ENCODE measurements at places on chromosomes 2 and 18.
A peak's percentile ranks its signal among the peaks of the same experiment; 100 is the strongest.

GRCh38 chr18:47756364-47757016 lies 174.0 kb downstream of the SMAD2 start:
- DNase-seq = no peak

DNA sequence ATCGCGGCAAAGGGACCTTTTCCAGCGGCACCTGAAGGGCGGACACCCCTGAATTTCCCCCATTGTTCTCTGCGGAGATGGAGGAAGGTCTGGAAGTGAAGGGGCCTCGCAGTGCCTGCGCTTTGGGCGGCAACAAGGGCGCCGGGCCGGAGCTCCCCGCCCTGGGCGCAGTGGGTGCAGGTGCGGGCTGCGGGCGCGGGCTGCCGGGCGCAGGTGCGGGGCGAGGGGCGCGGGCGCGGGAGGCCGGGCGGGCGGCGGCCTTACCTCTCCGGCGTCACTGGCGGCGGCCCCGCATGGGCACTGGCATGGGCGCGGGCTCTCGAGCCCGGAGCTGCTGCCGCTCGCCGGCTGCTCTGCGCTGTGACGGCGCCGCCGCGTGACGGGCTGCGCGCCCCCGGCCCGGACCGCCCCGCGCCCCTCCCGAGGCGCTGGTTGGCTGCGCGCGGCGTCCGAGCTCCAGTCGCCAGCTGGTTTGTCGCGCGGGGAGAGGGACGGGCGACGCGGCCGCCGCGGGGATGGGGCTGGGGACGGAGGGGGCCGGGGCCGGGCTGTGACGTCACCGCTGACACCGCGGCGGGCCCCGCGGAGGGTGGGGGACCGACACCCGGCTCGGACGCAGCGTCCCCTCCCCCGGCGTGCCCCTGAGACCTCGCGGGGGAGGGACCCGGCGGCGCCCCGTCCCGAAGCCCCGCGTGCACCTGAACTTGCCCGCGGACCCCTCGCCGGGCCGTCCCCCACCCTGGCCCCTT lies at the start of gene KIF1A:
Gene KIF1A, minus strand, starts transcription at position 362 of the 749 bp plus-strand sequence. CDS start 22,467 bp downstream, outside the sequence.
- DNase-seq = no peak

DNA sequence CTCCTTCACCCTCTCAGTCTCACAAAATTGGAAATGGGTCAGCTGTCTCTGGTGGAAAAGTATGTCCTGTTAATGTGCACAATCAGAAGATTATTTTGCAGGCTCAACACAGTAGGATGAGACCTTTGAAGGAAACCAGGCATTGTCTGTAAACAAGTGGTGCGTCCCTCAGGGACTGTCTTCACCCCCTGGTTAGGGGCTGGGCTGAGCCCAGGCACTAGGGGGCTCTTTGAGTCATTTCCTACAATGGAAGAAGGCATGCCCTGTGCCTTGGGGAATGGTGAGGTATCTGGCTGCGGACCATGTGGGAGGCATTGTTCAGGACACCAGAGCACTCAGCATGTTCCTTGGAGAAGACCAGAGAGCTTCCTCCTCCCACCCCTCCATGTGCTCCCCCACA lies 26.8 kb downstream of the PKDCC start:
- no peak for DNase-seq

GRCh38 chr2:72920318-72921087 lies 3.2 kb downstream of the EMX1 start:
- peak; percentile 83 for DNase-seq

DNA sequence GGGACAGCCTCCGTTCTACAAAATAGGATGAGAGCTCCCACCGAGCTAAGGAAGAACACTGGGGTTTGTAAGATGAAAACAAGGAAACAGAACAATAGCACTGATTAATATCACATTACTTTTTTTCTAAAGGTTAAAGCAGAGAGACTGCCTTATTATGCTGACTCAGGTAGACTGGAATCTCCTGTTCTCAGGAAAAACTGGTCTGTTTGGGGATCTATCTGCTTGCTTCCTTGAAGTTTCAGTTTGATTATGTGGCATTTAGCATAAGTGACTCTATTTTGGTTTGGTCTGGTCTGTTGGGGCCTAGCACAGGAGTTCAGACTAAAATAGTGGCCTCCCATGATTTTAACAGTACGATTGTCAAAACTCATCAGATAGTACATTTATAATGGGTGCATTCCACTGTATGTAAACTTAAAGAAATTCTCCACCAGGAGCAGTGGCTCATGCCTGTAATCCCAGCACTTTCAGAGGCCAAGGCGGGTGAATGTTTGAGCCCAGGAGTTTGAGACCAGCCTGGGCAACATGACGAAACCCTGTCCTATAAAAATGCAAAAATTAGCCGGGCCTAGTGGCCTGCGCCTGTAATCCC lies 64.1 kb upstream of the NDUFV2 start:
- DNase-seq = no peak

- DNase-seq = peak; percentile 21
Measured at GRCh38 chr18:52341103-52341432, 1.1 kb downstream of the DCC start.

DNA sequence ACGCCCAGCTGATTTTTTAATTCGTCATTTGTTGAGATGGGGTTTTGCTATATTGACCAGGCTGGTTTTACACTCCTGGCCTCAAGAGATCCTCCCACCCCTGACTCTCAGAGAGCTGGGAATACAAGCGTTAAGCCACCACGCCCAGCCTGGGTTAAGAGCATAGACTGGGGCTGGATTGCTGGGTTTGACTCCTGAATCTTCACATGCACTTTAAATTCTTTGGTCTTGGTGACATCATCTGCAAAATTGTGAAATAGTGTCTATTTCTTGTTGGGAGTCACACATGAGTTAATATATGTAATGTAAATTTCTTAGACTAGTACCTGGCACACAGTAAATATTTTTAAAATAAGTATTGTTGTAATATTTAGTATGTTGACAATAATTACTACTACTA lies 257.4 kb downstream of the DOK6 start:
- no peak for DNase-seq

DNA sequence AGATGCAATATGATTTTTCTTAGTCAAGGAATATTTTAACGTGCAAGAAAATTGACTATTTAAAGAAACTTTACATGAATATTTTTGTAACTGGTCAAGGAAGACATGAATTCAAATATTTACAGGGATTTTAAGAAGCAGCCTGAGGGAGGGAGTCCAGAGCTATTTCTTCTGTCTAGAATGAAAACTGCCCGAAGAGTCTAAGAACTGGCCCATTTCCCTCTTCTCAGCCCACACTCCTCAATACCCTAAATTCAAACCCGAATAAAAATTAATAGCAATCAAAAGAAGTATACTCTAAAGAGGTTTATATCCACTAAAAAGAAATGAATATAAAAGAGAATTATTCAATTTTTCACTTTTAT lies 6.5 kb upstream of the NDUFV2 start:
- no peak for DNase-seq

DNA sequence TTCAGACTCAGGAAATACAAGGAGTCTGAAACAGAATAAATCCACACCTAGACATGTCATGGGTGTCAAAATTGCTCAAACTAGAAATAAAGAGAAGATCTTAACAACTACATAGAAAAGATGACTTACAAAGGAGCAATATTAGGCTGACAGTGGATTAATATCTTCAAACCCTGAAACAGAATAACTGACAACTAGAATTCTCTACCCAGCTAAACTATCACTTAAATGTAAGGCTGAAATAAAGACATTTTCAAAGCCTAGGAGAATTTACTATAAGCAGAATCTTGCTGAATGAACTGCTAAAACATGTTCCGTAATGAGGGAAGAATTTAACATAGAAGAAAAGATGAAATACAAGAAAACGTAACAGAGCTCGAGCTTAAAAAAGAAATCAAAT lies 168.1 kb downstream of the EHBP1 start:
- no peak for DNase-seq

GRCh38 chr2:19744456-19745199 lies 157.2 kb downstream of the TTC32 start:
- DNase-seq = no peak

DNA sequence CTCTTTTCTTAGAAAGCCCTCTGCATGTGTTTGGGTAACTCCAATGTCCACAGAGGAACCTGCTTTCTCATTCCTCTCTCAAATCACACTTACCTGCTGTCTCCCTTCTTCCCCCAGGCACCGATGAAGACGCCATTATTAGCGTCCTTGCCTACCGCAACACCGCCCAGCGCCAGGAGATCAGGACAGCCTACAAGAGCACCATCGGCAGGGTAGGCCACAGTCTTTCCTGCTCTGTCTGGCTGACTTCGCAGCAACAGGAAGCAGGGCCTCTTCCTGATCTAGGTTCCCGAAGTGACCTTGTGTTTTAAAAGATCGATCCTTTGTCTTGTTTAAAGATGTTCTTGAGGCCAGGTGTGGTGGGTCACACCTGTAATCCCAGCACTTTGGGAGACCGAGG lies 25.0 kb upstream of the GMCL1 start:
- DNase-seq = no peak

- DNase-seq = no peak
Measured at GRCh38 chr2:10579876-10580514, 109.8 kb downstream of the NOL10 start.

DNA sequence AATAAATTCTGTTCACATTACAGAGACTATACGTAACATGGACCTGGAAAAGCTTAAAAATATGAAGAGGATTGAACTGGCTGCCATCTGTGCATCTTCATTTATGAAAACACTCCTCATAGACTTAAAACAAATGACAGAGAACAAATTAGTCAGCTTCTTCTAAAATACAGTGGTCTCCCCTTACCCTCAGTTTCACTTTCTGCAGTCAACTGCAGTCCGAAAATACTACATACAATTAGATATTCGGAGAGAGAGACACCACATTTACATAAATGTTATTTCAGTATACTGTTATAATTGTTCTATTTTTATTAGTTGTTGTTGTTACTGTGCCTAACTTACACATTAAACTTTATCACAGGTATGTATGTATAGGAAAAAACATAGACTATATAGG lies 6.5 kb downstream of the RNF103 start:
- no peak for DNase-seq

DNA sequence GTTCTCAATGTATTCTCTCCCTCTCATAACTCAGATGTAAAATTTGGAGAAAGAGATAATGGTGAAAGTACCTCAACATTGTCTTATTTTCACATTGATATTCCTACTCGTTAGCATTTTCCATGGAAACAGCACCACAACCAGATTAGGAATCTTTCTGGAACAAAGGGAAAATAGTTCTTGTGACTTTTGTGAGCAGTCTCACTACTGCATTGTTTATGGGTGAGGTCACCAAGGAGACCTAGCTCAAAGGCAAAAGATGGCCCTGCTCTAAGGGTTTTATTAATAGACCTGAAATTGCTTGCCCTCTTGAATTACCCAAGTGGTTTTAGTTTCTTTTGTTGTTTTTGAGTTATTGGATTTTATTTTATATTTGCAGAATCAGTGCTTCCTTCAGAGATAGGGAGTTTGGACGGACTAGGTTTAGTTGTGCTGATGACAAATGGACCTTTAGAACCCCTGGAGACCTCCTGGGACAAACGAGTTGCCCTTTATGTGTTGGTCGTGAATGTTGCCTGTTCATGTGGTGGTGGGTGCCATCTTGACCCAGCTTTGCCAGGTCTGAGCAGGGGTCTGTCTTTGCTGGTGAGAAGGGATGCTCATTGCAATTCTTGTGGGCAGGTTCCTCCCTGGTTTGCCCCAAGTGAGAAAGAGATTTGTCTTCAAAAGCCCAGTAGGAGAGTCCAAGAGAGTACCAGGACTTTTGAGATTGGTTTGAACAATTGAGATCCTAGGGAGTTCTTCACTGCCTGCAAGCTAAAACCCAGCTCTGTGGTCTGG lies 58.1 kb downstream of the INPP4A start:
- no peak for DNase-seq

DNA sequence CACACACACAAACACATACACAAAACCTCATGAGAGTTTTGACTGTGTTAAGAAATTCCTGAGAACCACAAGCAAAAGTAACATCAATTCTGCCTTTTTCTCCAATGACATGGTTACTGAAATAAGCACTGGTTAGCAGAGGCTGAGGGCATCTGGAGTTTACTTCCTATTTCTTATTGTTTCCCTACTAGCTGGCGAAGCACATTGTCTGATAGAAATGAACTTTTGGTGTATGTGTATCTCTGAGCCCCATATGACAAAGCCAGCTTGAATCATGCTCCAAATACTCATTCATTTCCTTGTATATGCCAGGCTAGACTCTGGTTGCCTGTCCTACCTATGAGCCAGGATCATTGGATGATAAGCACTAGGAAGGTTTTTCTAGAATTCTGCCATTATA lies 203.1 kb downstream of the NCKAP5 start:
- no peak for DNase-seq

DNA sequence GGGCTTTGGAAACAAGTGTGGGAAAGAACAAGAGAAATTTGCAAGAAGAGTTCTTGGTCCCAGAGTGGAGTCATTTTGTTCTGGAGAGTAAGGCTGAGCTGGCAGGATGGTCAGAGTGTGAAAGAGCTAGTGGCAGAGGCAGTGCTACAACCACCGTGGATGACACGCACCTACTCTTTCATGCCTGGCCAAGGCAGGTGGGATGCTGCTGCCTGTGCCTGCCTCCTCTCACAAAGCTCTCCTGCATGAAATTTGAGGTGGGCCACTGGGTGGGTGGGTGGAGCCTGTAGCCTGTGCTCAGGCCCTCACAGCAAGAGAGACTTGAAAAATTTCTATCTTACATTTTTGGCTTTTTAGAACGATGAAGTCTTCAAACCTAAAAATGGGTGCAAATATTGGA lies 9.4 kb upstream of the INO80C start:
- no peak for DNase-seq

- no peak for DNase-seq
Measured at GRCh38 chr2:164090533-164090932, 354.7 kb upstream of the FIGN start.

GRCh38 chr2:85254540-85255300 lies 73.1 kb downstream of the TGOLN2 start:
- peak; percentile 21 for DNase-seq

DNA sequence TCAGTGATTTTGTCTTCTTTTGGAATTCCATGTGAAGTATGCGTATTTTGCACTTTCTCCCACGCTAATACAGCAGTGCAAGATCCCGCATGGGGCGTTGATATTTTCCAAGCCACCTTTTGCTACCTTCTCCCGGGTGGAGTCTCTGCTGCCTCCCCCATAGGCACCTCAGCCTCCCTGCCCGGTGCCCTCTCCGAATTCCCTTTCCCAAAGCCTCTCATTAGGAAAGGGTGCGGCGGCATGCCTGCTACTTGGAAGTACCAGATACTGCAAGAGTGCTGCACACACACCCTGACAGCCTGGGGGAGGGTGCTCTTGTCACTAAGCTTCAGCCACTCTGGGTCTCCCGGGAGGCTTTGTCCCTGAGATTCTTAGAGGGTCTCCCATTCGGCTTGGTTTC lies 114.4 kb upstream of the PXDN start:
- DNase-seq = no peak

DNA sequence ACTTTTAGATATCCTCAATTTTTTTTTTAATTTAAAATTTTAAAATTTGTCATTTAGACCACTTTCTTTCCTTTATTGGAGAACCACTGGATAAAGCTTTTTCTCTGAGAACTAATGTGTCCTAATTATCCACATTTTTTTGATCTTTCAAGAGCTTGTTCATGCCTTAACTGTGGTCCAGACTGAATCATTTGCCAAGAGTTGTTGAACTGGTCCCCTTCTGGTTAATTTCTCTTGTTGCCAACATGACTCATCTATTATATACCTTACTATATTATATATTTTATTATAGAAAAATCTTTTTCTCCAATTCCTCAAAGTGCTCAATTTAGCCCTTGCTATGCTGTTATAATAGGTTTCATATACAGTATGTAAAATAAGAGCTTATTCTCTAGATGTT lies 53.1 kb upstream of the TMEM87B start:
- DNase-seq = no peak
